ENCODE measurements at places on chromosomes 16 and 17.

- no peak for DNase-seq
These were observed 27.6 kb downstream of the RMI2 start for GRCh38 chr16:11372829-11373306.

DNA sequence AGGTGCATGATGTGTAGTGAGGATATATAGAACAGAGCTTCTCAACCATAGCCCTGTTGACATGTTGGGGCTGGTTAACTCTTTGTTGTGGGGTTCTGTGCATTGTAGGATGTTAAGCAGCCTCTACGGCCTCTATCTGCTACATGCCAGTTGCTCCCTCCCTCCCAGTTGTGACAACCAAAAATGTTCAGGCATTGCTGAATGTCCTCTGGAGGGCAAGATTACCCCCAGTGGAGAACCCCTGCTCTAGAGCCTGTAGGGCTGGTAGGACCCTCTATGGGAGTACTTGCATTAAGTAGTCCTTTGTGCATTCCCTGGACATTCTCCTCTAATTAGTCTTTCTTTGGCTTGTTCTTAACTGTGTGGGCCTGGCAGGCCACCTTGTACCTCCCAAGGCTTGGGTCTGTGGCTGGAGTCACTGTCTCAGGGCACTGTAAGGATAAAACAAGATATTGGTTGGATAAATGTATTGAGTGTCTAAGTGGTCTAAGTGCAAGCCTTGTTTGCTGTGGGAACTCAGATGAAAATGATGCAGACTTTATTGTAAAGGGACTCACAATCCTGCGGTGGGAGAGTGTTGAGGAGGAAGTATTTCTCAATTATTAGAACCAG, 19.8 kb upstream of the MYO1D start:
- no peak for DNase-seq

- no peak for DNase-seq
These were observed 121.9 kb upstream of the GSE1 start for GRCh38 chr16:85491058-85491771.

- no peak for DNase-seq
These were observed 40.1 kb downstream of the OMG start for GRCh38 chr17:31256936-31257335.

GRCh38 chr16:57084257-57084770, 8.1 kb upstream of the CPNE2 start:
- DNase-seq: peak; percentile 54

DNA sequence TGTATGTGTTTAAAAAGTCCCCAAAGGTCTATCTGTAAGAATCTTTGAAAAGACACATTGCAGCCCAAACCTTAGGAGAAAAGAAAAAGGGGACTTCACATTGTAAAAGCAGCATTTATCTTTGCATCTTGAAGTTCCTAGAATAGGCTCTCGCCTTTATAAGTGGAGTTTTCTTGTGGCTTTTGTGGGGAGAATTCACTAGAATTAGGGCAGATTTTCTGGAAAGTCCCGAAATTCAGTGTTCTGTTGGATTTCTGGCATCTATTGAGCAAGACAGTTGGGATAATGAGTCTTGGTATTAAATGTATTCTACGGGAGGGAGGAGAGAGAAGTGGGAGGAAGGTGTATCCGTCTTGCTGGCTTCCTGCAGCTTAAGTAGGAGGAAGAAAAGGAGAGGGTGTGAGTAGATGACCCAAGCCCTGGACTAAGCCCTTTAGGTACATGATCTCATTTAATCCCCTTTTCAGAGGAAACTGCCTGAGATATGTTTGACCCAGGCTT, 62.6 kb downstream of the PRKCA start:
- no peak for DNase-seq
